ENCODE measurements at places on chromosomes 11 and 22.

DNA sequence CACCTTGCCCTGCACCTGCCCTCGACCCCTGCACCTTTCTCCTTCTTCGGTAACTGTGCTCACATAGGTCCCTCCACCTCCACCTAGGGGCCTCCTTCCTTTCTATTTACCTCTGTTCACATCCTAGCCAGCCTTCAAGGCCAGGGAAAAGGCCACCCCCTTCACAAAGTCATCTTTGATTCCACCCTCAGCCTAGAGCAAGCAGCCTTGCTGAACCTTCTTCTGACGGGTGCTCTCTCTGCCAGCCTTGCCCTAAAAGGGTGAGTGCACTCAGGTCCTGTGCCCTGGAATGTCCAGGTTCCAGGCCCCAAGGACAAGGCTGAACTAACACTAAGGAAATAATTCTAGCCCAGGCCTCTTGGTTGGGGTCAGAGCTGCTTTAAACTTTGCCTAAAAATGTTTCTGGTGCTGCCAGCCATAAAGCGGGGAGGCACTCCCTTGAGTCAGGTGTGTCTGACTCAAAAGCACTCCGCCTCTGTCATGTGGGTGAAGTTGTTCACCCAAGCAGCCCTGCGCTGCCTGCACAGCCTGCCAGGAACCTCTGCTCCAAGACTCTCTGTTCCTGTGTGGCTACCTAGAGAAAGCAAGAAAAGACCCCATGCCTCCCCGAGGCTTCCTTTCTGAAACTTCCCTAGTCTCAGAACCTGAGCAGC lies 9.2 kb upstream of the FAM83F start:
- no peak for DNase-seq

DNA sequence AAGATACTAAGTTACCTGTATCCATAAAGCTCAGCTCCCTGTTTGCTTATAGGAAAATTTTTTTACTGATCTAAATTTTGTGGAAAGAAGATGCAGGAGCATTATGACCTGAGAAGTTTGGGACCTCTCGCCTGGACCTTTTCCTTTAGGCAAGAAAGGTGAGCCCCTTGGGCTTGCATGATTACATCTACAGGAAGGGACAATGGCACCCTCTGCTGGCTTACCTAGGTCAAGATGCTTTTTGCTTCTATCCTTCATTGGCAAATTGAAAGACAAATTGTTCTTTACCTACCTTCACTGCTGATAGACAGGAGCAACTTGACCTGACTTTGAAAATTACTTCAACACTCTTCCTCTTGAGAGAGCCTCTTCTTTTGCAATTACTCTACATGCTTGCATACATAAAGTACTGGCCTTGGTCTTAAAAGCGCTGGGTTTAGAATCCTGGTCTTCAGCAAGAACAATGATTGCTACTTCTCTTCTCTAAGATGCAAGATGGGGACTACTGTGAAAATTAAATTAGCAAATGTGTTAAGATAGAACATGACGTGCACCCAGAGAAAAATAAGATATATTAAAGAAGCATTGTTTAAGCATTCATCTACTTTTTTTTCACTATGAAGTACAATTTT lies 147.2 kb downstream of the TRPC6 start:
- no peak for DNase-seq

GRCh38 chr11:66136752-66137123 lies 66.7 kb downstream of the PACS1 start:
- no peak for DNase-seq

DNA sequence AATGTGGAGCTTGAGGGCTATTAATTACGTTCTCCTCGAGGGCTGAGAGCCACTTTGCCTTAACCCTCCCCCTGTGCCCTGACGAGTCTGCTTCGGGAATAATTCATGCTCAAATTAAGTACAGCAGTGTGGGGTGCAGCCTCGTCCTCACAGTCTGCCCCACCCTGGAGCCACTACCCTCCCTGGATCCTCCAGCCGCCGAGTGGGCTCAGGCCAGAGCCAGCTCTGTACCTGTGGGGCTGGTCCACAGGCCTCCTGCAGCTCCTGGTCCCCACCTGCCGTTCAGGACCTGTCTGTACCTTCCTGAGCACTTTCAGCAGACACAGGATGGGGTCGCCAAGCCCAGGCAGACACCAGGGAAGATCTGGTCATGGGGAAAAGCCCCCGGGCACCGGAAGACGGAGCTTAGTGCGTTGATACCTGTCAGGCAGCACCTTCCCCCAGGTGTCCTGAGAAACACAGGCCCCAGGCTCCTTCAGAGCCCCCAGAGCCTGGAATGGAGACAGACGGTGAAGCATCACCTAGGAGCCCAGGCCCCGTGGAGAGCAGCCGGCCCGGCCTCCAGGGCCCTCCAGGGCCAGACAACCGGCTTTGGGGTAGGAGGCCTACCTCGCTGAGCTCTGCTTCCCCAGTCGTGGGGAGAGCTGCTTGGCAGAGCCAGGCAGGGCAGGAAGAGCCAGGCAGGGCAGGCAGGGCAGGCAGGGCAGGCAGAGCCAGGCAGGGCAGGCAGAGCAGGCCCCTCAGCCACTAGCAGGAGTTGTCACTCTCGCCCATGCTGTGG lies 9.7 kb downstream of the TSPAN32 start:
- DNase-seq, result no peak

DNA sequence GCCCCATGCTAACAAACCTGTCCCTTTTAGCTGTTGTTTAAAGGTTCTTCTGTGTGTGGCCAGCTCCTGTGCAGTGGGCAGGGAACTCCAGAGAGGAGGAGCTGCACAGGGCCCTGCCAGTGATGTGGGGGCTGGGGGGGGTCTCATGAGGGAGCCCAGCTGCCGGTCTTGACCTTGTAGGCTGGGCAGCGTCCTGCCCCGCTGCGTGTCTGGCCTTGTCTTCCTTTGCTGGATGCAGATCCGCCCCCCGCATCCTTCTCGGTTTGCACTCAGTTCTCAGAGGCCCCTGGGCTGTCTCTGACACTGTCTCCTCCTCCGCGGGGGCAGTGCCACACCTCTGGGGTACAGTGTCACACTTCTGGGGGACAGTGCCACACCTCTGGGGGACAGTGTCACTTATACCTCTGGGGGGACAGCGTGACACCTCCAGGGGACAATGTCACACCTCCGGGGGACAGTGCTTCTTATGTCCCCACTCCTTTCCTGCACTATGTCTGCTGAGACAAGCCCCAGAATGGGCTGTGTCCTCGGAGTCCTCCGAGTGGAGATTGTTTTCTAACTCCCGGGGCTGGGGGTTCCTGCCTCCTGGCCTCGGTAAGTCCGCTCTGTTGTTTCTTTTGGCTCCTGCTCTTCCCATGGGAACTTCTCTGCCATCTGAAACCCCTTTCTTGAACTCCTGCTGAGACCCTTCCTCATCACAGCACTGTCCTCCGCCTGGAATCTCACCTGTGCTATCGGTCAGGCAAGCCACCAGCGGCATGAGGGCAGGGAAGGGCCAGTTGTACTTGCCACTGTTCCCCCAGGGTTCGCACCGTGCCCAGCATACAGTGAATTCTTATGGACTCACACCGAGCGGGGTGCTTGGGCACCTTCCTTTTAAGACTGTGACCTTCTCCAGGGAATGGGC lies 788.3 kb downstream of the TBC1D22A start:
- DNase-seq, result no peak

DNA sequence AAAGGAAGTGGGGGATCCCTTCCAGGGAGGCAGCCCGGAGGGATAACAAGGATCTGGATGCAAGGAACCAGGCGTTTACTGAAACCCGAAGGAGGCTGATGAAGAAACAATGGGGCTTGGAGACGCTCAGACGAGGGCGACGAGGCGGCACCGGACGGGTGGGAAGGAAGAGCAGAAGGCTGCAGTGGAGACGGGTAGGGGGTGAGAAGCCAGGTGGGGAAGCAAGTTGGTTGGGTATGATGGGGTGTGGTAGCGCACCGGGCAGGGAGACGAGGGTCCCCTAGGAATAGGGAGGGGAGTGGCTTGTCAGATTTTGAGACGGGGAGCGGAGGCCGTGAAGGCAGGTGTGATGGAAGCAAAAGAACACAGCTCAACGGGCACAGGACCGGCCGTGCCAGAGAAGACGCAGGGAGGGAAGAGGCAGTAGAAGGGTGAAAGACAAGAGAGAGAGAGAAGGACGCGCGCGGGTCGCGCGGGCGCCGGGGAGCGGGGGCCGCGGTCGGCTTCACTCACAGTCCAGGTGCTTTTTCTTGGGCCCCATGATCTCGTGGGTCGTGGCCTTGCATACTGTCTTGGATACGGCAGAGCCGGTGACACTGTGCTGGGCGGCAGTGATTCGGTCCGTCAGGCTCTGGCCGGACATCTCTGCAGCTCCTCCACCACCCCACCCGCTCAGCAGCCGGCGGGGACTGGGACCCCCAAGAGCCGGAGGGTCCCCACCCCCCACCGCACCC lies 579 bp downstream of the PICALM start:
- no peak for DNase-seq

DNA sequence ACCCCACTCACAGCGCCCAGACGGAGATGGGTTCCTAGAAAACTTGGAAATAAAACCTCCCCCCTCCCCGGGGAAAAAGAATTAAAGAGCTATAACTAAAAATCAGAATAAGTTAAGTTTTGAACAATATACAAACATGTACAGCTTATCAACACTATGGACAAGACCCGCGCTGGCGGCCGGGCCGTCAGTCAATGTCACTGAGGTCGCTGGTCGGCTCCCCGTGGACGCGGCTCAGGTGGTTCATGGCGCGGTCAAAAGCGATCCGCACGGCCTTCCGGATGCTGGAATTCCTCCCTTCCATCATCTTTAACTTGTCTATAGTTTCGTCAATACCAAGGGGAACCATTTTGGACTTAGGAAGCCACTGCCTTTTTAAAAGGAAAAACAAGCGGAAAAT lies 53.6 kb downstream of the BRD1 start:
- DNase-seq, result no peak

DNA sequence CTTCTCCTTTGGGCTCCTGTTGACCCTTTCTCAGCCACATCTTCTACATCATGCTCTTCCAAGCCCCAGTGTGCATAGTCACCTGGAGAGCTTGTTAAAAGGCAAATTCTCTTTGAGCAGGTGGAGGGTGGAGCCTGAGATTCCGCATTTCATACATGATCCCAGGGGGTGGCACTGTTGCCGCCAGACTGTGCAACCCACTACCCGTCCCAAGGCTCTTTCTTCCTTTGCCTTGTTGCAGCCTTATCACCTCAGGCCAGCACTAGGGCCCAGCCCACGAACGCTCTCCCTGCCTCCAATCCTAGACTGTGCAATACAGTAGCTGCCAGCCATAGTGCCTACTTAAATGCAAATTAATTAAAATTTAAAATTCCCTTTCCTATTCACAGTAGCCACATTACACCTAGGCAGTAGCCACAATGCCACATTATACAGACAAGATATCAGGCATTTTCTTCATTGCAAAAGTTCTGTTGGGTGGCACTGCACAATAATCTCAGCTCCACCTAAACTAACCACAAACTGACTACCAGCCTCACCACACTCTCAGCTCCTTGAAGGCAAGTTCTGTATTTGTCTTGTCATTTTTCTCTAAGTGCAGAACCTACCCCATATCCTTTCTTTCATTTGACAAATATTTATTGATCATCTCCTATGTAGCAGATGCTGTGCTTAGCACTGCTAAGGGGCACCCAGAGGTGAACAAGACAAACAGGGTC lies 4.6 kb upstream of the KCNJ5 start:
- DNase-seq, result no peak

DNA sequence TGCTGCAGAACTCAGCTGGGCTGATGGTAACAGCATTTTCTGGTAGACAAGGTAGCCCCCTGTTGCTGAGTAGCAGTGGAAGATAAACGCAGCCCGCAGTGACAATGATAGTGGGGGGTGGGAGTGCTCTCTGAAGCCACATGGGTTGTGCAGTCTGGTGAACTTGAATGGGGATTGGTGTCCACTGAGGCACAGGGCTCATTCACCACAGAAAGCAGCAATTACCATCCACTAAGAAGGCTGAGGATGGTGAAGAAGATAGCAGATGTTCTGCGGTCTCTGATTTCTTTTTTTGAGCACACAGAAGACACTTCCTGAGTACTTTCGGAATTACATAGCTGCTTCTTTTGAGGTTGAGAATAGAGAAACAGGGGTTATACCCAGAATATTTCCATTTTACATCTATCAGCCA lies 150.3 kb downstream of the LRRC4C start:
- no peak for DNase-seq

DNA sequence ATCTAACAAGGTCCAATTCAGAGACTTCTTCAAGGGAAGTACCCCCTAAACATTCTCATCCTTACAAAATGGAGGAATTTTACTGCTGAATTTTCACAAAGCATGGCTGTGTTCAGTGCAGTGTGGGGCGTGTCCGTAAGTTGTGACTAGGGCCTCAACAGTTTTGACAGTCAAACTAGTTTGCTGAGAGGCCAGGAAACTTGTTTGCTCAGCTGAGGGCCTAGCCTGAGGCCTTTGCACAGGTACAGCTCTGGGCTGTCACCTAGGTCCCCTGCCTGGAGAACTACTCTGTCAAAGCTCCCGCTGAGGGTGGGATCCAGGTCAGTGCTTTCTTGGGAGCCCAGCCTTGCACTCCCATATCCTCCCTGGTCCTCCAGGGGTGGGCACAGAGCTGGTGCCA lies 27.9 kb downstream of the TCP11L1 start:
- no peak for DNase-seq

DNA sequence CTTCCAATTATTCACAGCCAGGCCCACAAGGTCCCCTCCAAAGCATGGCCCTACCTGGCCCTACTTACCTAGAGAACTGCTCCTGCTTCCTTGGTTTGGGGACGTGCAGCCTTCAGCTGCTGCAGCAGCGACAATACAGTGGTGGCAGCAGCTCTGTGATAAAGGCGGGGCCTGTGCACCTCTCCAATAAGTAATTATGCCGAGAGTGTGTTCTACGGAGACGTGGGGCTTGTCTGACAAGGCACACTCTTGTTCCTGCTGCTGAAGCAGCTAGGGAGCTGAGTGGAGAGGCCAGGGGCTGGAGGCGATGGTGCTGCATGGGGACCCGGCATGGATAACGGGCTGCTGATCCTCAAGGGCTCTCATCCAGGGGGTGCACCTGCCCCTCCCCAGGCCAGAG lies 98.0 kb upstream of the THY1 start:
- no peak for DNase-seq

- no peak for DNase-seq
These were observed 13.0 kb upstream of the CHRM4 start for GRCh38 chr11:46404476-46405017.

DNA sequence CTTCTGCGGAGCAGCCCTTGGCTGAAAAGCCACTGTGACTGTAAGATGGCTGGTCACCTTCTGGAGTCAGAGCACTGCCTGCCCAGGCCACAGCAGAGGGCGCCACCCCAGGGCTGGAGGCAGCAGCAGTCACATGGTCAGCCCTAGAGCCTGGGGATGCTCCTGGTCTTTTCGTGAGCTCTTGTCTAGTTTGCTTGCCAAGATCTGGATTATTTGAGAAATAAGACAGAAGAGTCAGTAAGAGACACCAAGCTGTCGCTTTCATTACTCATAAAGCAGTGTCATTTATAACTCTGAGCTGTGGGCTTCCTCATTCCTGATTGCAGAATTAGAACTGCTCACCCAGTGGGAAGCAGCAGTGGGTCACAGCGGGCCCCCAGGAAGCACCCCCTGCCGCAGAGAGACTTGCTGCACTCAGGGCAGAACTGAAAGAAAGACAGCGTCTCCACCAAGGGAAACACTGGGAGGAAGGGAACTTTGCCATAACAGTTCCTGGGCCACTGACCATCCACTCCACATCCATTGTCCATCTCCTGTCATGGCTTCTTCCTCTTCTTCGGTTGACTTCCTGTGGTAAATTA lies 56.7 kb downstream of the PPP6R2 start:
- DNase-seq, result no peak

Data from stimulated activated CD8-positive, alpha-beta memory T cell treated with anti-CD3 and anti-CD28 coated beads, Interleukin-7, amount 100 ng/mL, for 24 hours (primary cell).